ENCODE measurements at places on chromosomes 12 and 14. TPM values are rescaled to one million over a fixed set of nuclear protein-coding genes. Genes with fewer than 3 reads are reported as not detected.

GRCh38 chr14:52873694-52874093 is 77.2 kb downstream of the FERMT2 start:
- H3K4me1 ChIP-seq: no peaks in the 10 kb centered on the region
- no peak overlapping the region for H3K27ac ChIP-seq
- H3K27me3 ChIP-seq: no peaks in the 10 kb centered on the region
- no peak for DNase-seq
- no peak overlapping the region for H3K4me3 ChIP-seq

CFAP251 gene
- polyA plus RNA-seq: 3.3 TPM

DNA sequence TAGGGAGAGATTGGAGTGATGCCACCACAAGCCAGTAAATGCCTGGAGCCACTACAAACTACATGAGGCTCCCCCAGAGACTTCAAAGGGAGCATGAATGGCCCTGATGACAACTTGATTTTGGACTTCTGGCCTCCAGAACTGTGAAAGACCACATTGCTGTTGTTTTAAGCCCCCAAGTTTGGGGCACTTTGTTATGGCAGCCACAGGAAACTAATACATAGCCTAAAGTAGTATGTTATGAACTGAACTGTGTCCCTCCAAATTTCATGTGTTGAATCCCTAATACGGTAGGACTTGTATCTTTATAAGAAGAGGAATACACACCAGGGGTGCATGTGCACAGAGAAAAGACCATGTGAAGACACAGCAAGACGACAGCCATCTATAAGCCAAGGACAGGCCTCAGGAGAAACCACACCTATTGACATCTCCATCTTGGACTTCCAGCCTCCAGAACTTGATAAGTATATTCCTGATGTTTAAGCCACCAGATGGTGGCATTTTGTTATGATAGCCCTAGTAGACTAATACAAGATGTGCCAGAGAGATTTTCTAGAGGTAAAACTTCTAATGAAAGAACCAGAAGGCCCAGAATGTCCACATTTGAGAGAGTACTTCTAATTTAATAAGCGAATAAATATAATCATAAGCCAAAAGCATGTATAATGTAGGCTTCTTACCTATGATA is 127.1 kb upstream of the BMP4 start:
- H3K36me3 ChIP-seq: no peaks in the 10 kb centered on the region
- no peak for DNase-seq
- H3K27ac ChIP-seq: no peak overlapping the region
- H3K4me1 ChIP-seq: no peaks in the 10 kb centered on the region

ENDOU gene
- not detected for polyA plus RNA-seq

TMED8 gene
- polyA plus RNA-seq: 5.2 TPM

DNA sequence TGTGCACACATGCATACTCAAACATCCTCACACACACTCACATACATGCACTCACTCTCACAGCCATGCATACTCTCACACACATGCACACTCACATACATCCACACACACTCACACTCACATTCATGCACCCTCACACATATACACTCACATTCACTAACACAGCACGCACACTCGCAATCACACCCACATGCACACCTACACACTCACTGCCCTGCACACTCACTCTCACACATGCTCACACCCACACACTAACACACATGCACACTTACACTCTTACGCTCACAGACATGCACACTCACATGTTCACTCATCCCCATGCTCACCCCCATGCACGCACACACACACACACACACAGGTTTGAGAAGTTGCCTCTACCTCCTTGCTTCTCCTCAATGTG is 63.2 kb upstream of the SFSWAP start:
- no peak overlapping the region for H3K27ac ChIP-seq
- no peaks in the 10 kb centered on the region for H3K4me1 ChIP-seq
- H3K36me3 ChIP-seq: no peaks in the 10 kb centered on the region

All from endothelial cell of umbilical vein (primary cell).